ENCODE measurements at places on chromosomes 11 and 22. TPM values are rescaled to one million over a fixed set of nuclear protein-coding genes. Genes with fewer than 3 reads are reported as not detected.

DNA sequence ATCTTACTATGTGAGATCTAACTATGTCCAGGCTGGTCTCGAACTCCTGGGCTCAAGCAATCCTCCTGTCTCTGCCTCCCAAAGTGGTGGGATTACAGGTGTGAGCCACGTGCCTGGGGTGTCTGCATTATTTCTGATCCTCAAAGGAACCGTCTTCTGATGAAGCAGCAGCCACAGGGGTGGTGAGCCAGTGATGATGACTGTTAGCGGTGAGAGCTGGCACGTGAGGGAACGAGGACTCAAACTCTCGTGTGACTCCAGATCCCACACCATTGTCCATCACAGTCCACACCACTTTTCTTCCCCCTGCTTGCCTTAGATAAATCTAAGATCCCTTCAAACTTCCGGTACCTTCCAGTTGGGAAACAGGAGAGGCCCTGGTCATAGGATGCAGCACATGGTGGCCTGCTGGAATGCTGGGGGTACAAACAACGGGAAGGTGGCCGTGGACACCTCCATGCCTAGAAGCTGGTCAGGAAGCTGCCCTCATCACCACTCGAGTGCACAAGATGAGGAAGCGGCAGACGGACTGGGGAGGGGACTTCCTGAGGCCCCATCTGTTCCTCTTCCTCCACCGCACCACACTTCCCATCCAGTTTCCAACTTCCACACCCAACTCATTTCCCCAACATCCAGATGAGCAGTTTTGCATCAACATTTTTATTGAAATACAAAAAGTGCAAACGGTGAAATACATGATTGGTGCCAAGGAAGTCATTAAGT lies 23.8 kb downstream of the ARHGAP1 start:
- DNase-seq, result no peak

Gene HBB
- 61.2 TPM for total RNA-seq

- DNase-seq, result peak; percentile 56
These were observed 16.7 kb upstream of the SYT12 start for GRCh38 chr11:67006029-67006884.

Gene CARD16
- total RNA-seq, result 10.9 TPM

DNA sequence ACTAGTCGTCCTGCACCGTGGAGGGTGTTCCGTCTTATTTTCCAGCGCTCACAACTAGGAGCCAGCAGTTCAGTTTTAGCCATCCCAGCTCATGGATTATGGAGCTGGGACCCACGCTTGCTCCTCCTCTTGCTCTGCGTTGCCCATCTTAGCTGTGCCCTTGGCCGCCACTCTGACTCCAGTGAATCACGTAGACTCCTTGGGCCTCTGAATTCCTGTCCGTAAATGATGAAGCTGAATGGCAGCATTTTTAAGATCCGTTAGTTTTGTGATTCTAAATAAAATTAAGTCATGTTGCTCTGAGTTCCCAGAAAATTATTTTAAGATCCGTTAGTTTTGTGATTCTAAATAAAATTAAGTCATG lies 23.8 kb downstream of the BCR start:
- DNase-seq, result no peak
